T-helper 22 cell (primary cell): ENCODE measurements at places on chromosomes 3 and 15.

DNA sequence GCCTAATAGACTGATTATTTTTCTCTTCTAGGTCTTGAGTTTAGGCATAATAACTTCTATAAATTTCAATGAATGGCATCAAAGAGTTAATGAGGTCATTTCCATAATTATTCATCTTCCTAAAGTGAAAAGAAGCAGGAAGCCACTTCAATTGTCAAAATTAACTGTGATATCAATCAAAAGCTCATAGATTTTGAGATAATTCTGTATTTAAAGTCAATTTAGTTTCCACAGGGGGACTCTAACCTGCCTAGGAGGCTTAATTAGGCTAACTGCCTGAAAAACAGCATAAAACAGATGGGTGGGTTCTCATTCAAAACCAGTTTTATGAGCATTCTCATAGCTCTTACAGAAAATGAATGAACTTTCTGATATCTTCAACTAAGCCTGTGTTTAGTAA, 177.8 kb downstream of the OTOL1 start:
- no peak for DNase-seq

GRCh38 chr3:124620600-124621063, 109.6 kb upstream of the UMPS start:
- DNase-seq: no peak

DNA sequence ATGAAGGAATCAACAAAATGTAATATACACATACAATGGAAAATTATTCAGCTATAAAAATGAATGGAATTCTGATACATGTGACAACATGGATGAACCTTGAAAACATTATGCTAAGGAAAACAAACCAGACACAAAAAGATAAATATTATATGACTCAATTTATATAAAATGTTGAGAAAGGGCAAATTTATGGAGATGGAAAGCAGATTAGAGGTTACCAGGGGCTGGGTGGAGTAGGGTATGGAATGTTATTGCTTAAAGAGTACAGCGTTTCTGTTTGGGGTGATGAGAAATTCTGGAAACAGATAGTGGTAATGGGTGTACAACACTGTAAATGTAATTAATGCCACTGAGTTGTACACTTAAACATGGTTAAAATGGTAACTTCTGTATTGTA, 50.9 kb downstream of the EMC4 start:
- no peak for DNase-seq

GRCh38 chr3:171132873-171133272, 106.4 kb upstream of the SLC2A2 start:
- no peak for DNase-seq

- DNase-seq: no peak
Observed at GRCh38 chr3:143166376-143166775, 46.8 kb downstream of the CHST2 start.

DNA sequence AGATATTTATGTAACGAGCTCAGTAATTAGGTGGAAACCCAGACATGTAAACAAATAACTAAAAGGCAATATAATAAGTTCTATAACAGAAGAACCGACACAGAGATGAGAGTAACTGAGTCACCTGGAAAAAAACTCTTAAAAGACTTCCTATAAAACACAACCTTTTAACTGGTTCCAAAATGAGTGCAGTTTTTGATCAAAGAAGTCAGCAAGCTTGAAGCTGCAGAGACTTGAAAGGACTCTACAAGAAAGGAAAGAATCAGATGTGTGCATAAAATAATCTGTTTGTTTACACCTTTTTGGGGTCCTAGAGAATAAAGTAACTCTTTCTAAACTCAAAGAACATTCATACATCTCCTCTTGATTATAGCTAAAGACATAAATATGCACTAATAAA, 560.4 kb upstream of the CCDC54 start:
- no peak for DNase-seq

- no peak for DNase-seq
Observed at GRCh38 chr15:90058308-90058707, 44.0 kb downstream of the IDH2 start.

DNA sequence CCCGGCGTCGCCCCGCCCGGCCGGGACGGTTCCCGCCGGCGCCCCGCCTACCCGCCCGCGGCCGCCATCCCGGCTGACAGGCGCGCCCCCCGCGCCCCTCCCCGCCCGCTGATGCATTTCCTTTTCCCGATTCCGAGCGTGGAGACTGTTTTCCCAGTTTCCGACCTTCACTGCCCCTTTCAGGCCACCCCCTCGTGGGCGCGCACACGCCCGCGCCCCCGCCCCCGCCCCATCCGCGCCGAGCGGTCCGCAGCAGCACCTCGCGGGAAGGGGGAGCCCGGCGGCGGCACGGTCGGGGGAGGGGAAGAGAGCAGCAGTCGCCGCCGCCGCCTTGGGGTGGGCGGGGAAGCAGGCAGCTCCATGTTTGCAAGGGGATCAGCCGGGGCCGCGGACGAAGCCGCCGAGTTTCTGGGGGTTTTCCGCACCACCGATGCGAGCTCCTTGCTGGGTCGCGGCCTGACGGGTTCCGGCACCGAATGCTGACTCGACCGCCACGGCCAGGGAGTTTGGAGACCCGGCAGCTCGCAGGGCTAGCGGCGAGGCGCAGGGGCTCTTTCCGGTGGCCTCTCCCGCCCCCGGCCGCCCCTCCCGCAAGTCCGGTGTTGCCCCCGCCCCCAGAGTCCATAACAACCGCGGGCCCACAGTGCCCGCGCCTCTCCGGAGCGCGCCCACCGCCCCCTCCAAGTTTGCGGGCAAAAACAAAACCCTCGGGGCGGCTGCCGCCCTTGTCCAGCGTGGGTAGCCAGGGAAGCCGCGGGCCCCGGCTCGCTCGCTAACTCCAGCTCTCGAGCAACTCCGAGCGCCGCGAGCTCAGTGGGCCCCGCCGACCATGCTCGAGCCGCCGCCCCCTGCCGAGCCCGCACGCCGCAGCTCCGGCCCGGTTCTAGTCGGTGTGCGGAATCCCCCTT, 3.2 kb upstream of the SIN3A start:
- peak; percentile 81 for DNase-seq

- DNase-seq: no peak
Observed at GRCh38 chr15:70687482-70687881, 75.9 kb downstream of the UACA start.

DNA sequence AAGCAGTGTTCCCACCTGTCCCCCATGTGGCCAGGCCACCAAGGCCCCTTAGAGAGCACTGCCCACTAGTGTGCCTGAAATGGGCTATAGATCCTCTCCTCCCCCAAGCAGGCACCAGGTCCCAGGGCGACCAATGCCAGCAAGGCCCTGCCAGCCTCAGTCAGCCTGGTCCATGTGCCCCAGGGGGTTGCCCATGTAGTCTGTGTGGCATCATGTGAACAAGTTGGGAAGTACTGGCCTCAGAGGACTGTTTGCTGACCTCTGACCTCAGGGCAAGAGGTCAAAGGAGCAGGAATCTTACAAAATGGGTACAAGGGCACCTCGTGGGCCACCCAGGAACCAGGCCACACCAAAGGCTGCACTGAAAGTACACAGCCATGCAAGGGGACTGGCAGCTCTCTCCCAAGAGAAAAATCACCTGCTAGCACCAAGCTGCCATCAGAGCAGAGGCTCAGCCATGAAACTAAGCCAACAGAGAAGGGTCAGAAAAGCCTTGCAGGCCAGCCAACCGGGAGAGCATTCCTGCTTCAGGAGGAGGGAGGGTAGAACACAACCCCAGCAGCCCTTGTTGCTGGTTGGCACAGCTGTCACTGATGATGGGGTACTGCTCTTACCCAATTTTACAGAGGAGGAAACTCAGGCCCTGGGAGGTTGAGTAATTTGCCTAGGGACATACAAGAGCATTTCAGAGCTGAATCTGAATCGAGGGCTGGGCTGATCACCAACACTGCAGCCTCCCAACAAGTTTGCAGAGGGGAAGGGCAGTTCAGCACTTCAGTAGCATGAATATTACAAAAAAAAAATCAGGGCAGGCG, 5.2 kb upstream of the FURIN start:
- no peak for DNase-seq

- no peak for DNase-seq
Observed at GRCh38 chr15:79562899-79563298, 130.8 kb downstream of the MINAR1 start.

- no peak for DNase-seq
Observed at GRCh38 chr3:31701286-31701685, 168.6 kb downstream of the STT3B start.

DNA sequence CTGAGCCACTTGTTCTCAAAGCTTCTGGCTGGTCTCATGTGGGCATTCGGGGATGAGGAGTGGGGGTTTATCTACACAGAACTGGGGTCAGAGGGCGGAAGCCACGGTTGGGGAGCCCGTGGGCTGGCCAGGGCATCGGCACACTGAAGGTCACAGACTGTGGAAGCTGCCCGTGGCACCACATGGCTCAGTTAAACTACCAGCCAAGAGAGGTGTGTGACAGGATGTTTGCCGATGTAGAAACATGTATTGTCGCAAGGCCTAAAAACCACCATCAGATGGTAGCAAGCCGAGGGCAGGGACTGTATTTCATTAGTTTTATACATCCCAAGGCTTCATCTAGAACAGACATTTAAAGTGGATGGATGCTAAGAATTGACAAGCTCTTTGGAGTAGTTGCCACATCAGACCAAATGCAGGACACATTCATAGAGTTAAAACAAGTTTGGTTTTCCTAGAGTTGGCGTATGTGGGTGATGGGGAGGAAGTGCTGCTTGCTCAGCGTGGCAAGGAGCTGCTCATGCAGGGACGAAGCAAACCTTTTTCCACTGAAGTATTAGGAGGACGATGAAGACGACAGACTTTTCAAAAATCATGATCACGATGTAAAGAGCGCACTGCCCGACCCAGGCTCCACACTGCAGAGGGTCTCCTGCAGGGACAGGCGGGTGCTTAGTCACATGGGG, 9.6 kb upstream of the MUSTN1 start:
- no peak for DNase-seq

DNA sequence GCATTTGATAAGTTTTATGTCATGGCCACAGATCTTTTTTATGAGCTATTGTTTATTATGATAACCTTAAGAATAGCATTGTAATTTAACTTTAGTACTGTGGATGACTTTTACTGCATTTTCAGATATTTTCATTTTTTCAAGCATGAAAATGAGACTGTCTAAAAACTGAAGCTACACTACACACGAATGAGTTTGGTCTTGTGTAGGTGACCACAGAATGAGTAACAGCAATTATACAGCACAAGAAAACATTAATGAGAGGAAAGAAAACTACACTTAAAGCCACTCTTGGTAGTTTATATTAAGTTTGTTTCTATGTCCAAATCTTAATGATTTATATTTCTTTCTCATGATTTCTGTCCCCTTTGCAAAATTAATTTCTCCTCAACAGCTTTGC, 809.2 kb downstream of the NAALADL2 start:
- DNase-seq: no peak

- DNase-seq: no peak
Observed at GRCh38 chr15:64282701-64283100, 73.3 kb downstream of the CSNK1G1 start.

GRCh38 chr15:48242015-48242414, 35.9 kb downstream of the SLC12A1 start:
- DNase-seq: no peak

- DNase-seq: no peak
Observed at GRCh38 chr3:14581334-14582044, 41.3 kb upstream of the GRIP2 start.

- no peak for DNase-seq
Observed at GRCh38 chr15:65287520-65287855, 805 bp upstream of the PARP16 start.

DNA sequence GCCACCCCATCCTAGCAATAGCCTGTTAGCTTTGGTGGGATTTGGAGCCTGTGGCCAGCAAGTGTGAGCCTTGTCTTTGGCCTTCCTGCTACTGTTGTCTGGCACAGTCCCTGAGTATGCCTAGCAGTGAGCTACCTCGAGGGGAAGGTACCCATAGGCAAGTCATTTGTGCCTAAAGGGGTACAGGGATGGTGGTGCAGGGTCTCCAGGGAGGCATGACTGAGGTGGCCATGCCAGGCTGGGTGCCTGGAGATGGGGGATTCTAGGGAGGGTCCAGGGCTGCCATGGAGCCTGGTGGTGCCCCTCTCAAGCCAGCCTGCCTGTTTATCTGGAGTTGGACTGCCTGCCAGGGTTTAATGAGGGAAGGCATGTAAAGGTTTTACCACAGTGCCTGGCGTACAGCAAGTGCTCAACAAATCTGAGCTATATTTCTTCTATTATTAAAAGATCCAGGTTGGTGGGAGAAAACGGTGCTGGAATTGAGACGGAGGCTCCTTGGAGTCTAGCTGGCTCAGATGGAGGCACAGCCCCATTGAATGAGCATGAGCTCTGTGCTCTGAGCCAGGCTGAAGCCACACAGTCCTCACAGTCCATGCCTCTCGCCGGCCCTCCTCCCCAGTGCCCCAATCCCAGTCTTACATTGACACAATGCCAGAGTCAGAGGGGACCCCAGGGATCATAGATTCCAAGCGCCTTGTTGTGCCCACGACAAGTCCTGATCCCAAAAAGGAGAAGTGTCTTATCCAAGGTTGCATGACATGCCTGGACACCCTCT, 76.2 kb downstream of the CORO2B start:
- DNase-seq: no peak

- DNase-seq: no peak
Observed at GRCh38 chr3:150599611-150600297, 3.4 kb upstream of the SELENOT start.

GRCh38 chr15:54638666-54639065, 558.1 kb downstream of the RSL24D1 start:
- DNase-seq: no peak

DNA sequence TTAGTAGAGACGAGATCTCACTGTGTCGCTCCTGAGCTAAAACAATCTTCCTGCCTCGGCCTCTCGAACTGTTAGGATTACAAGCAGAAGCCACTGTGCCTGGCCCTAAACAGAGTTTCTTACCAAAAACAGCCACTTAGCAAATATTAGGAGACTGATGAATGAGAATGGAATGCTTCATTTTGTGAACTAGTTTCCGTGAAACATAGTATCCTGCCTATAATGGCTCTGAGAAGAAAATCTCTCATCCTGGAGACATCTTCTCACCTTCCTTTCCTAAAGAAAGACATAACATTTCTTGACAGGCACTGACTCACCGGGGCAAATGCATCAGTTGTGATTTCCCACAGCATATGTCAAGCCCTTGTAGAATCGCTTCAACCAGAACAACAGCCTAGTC, 44.9 kb downstream of the GJD2 start:
- no peak for DNase-seq

GRCh38 chr15:100769975-100770340, 109.7 kb upstream of the ALDH1A3 start:
- no peak for DNase-seq

DNA sequence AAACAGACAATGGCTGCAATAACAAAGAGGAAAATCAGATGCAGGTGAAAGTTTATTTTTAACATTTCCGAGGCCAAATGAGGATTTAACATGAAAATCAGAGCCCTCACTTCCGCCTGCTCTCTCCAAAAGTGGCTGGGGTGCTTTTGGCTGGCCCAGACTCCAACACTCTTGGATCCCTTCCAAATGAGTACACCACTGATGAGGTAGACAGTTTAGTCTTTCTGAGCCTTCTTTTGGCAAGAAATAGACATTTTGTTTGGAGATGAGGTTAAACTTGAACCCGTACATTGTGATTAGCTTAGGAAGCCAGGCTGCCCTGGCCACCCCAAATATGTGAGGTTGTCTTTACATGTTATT, 51.0 kb upstream of the TRA2B start:
- DNase-seq: no peak
